Stimulated activated CD4-positive, alpha-beta T cell treated with anti-CD3 and anti-CD28 coated beads, Interleukin-4, amount 100 ng/mL, for 24 hours (primary cell): ENCODE measurements at places on chromosomes 12 and 14.

- DNase-seq = peak; percentile 54
These were observed 268.0 kb downstream of the BTG1 start for GRCh38 chr12:91877456-91878235.

GRCh38 chr14:95311752-95312151 lies 8.0 kb downstream of the CLMN start:
- DNase-seq = no peak

DNA sequence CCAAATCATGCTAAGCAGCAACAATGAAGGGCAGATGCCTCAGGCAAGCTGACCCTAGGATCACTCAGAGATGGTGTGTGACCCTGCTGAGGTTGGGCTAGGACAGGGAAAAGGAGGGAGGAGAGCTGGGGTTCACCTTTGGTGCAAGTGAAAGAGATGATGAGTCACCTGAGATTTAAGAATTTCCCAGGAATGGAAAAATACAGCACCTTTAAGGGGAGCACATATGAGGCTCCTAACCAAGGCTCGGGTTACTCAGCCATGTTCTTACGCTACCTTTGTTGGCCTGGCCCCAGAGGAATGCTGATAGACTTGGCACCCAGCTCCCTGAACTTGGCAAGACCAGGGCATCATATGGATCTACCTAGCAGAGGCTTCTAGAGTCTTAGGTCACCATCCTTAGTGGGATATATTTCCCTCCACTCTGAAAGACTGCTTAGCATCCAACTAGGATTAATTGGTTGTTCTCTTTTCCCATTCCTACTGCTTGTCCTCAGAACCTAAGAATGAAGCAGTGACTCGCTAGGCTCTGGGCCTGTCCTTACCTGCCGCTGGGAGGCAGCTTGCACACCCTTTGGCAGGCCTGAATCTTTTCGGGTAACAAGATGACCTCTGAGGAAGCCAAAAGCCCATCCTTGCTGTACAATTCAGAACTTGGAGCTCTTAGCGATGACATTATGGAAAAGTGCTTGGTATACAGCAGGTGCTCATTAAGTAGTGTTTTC lies 4.0 kb upstream of the NAA25 start:
- no peak for DNase-seq

GRCh38 chr12:86367137-86367536 lies 110.9 kb upstream of the MGAT4C start:
- DNase-seq = no peak

GRCh38 chr14:28651148-28651547 lies 115.4 kb upstream of the FOXG1 start:
- no peak for DNase-seq

DNA sequence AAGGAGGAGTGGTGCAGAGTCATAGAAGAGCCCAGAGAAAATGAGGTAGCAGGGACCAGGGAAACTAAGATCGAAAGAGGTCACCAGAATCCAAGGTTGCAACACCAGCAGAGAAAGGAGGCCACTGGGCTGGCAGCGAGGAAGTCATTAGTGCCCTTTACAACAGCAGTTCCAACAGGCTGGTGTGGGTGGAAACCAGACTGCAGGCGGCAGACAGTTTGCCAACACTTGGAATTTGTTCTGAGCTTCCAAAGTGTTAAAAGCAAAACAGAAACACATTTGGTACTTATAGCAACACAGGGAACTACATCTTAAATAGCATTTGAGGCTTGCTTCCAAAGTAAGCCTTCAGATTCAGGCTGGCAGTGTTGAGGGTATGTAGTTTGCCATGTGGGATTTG lies 95.2 kb upstream of the PWP1 start:
- DNase-seq = no peak

- DNase-seq = no peak
These were observed 27.7 kb upstream of the TBX3 start for GRCh38 chr12:114711689-114712152.

DNA sequence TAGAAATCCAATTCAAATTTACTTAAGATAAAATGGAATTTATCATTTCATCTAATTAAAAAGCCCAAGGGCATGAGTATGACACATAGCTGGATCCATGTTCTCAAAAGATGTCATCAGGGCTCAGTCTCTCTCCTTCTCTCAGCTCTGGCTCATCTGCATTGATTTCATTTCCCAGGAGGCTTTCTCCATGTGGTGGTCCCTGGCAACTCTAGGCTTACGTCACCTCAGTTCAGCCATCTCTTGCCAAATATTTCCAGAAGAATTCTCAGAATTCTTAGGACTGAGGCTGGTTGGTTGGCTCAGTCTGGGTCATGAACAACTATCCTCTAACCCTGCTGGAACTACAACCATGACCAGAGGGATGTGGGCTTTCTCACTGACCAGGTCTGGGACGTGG lies 65.3 kb downstream of the FOS start:
- no peak for DNase-seq

- DNase-seq = no peak
These were observed 99.2 kb downstream of the PRICKLE1 start for GRCh38 chr12:42490261-42490842.

- peak; percentile 71 for DNase-seq
These were observed 20.9 kb upstream of the BLTP3B start for GRCh38 chr12:100163416-100164152.

DNA sequence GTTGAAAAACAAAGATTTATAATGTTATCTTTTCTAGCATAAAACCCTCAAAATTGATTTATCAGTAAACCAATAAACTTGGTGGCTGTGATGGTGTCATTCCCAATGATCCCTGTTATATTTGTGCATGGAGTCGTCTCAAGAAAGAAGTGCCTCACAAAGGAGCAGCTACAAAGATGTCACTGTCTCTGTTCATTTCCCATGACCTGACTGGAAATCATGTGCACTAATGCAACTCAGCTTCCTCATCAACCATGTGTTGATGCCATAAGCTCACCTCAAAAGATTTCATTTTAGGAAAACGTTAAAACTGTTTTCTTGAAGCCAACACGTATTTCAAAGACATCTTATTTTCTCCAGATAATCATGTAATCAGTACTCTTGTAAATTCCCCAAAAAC lies 28.8 kb downstream of the CLEC1A start:
- DNase-seq = no peak

GRCh38 chr12:119544765-119545625 lies 48.6 kb upstream of the TMEM233 start:
- DNase-seq = peak; percentile 61

DNA sequence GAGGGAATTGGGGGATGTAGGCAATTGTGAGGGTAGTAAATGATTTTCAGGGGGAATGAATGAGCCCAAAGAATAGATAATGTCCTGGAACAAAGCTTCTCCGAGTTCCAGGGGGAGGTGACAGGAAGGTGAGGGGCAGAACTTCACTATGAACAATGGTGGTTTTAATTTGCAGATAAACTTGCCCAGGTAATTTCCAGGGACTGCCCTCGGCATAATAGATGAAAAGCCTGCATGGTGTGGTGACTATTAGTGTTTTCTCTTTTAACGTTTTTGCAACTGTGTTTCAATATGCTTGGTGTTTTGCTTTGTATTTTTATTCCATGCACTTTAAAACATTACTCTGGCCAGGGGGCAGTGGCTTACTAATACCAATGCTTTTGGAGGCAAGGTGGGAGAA lies 325.2 kb upstream of the RGS6 start:
- DNase-seq = no peak

GRCh38 chr14:56324856-56325699 lies 206.9 kb downstream of the PELI2 start:
- no peak for DNase-seq

- DNase-seq = peak; percentile 49
These were observed 16.6 kb upstream of the GPR68 start for GRCh38 chr14:91261115-91261514.

- no peak for DNase-seq
These were observed 992.7 kb upstream of the USP15 start for GRCh38 chr12:61267474-61267873.

DNA sequence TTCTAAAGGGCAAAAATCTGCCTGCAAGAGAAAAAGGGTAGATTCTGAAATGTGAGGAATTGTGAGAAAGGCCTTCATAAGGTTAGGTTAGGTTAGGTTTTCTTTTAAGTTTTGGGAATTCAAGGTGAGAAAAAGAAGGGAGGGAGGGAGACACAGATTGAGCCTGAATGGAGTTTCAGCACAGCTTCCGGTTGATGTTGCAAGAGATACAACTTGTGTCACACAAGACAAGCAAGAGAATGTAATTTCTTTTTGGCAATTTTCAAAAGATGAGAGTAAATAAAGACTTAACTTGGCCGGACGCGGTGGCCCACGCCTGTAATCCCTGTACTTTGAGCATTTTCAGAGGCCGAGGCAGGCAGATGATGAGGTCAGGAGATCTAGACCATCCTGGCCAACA lies 63.8 kb downstream of the CPSF2 start:
- no peak for DNase-seq

DNA sequence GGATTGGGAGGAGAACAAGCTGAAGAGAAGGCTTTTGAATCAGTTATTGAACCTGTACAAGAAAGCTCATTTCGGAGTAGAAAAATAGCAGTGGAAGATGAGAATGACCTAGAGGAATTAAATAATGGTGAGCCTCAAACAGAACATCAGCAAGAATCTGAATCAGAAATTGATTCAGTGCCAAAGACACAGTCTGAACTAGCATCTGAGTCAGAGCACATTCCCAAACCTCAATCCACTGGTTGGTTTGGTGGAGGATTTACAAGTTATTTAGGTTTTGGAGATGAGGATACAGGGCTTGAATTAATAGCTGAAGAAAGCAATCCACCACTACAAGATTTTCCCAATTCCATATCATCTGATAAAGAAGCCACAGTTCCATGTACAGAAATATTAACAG lies 13.5 kb downstream of the MIA2 start:
- DNase-seq = no peak

DNA sequence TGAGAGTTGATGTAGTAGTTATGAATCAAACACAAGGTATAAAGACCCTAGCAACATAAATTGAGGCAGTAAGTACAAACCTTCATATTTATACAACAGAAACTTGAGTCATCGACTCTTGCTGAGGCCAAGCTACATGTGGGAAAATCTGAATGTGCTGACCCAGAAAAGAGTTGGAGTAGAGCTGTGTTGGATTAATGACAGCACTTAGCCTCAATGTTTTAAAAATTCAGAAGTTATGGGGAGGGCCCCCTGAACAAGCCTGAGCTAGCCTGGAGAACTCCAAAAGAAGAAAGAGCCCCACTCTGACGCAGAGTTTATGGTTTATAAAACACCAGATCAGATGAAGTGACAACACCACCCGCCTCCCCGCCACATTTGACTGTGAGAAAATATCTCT lies 100.0 kb downstream of the DUSP6 start:
- no peak for DNase-seq

GRCh38 chr12:44523828-44524227 lies 352.3 kb downstream of the NELL2 start:
- DNase-seq = no peak
